Activated CD8-positive, alpha-beta memory T cell treated with anti-CD3 and anti-CD28 coated beads for 1 hour (primary cell): ENCODE measurements at places on chromosomes 6 and 20.

- DNase-seq = no peak
Measured at GRCh38 chr6:148443798-148444560, 101.3 kb downstream of the SASH1 start.

- DNase-seq = no peak
Measured at GRCh38 chr20:62637110-62637509, 5.2 kb upstream of the SLCO4A1 start.

GRCh38 chr20:56352345-56353055 is 6.3 kb upstream of the FAM210B start:
- DNase-seq = no peak

DNA sequence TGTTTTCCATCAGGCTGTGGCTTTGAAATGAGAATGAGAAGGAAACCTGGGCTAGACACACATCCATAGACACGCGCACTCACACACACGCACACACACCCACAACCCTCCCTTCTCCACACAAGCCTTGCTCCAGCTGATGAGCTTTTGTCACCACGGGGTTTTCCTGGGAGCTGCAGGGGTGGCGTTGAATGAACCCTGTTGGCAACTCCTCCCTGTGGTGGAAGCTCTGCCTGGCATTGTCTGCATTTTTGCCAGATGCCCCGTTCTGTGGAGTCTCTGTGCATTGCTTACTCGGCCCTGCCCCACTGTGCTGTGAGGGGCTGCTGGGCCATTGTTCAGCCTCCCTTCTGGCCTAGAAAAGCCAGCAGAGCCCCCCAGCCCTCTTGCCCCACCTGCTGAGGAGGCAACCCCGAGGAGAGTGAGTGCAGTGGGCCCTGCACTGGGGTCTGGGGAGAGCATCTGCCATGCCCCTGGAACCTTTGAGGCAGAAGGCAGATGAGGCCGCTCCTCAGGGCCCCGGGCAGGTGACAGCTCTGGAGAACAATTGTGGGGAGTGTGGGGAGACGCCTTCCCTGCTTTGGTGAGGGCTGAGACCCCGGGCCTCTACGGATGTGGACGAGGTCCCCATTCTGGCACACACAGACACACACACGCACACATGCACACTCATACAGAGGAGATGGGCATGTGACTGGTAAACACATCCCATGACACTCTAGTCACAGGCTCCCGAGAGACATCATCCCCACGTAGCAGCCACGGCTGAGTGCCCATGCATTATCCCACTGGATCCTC is 9.9 kb downstream of the ADIG start:
- DNase-seq = no peak

DNA sequence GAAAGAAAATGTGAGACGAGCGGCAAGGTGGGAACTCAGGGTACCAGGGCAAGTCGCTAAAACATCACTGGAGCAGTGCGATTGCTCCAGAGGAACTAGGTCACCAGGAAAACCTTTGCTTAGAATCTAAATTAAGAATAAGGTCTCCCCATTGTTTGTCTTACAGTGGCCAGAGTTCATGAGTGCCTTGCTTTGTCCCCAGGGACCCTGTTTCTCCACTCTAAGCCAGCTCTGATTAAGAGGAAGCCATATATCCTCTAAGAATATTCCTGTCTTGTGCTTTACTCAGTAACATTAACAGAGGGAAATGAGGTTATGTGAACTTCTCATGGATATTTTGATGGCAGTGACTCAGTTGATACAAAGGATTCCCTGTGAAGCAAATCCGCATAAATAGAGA is 305.8 kb downstream of the CD83 start:
- no peak for DNase-seq

- DNase-seq = no peak
Measured at GRCh38 chr6:140366991-140367390, 992.5 kb upstream of the CITED2 start.

GRCh38 chr20:17533396-17533795 is 2.2 kb upstream of the BFSP1 start:
- DNase-seq = no peak

DNA sequence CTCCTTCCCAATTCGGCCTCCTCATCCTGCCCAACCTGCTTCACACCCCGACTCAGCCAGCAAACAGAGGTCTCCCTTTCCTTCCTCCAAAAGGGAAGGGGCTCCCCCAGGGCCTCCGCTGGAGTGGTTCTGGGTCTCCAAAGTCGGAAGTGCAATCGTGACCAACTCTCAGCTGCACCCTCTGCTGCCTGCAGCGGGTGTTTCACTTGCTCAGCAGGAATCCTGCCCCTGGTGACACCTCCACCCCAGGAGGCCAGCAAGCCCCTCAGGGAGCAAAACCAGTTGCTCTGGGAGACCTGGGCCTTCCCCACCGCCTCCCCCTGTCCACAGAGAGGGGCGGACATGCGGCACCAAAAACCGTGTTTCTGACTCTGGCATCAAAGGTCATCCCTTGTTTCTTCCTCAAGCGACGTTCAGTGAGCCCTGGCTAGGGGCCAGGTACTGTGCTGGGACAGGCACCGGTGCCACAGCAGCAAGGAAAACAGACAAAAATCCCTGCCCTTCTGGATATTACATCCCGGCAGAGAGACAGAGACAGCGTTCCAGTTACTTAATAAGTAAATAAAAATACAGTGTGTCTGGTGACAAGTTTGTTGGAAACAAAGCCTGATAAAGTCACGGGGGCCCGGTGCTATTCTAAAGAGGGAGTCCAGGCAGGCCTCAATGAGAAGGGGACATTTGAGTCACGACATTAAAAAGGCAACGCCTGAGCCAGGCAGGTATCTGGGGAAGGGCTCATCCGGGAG is 219.0 kb downstream of the BMP7 start:
- no peak for DNase-seq

DNA sequence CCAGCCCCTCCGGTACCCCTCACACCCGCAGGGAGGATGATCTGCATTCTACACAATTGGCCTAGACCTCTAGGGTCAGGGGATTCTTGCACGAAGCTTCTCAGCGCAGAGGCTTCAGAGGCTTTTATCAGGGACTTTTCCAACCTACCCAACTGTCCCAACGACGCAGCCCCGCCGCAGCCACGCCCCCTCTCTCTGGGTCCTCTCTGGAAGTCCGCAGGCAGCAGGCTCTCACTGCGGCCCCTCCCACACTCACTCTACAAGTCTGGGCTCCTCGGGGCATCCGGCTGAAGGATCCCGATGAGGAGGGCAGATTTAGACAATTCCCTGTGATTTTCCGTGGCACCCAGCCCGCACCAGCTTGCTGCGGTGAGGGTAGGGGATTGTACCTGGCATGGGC is 227.7 kb upstream of the RNF24 start:
- no peak for DNase-seq

DNA sequence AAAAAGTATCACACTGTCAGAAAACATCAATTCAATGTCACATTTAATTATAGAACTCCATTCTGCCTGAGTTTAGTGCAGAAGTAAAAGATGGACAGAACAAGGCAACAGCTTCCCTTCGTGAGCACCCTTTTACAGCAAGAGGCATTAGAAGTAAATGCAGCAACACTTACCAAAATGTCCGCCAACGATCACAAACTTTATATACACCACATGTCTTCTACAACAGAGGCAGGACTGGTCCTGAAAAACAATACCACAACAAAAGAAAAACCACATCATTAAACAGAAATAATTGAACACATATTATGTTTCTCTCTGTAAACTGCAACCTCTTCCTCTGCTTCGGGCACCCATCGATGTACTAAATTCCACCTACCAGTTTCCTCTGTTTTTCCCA is 92.9 kb downstream of the FYN start:
- DNase-seq = no peak

DNA sequence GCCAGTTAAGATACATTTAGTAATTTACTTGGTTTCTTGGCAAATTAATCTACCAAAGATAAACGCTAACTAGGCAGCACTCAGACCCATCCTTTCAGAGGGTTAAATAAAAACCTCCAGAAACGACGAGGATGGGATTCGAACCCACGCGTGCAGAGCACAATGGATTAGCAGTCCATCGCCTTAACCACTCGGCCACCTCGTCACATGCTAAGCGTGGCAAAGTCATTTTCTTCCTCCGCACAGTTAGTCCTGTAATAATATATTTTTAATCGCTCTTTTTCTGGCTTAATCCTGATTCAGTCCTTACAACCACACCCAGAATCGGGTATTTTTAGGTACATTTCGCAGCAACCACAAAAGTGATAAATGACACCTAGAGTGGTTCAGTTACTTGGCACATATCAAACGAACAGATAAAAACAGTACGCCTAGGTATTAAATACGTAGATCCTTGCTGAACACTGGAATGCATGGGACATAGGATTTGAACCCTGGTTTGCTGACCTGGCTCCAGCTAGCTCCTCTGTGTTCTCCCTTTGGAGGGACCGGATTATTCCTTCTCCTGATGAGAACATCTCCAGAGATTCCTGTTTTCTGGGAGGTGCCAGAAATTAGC is 71.6 kb downstream of the GPX5 start:
- no peak for DNase-seq

GRCh38 chr6:101443315-101443714 is 49.8 kb downstream of the GRIK2 start:
- no peak for DNase-seq

DNA sequence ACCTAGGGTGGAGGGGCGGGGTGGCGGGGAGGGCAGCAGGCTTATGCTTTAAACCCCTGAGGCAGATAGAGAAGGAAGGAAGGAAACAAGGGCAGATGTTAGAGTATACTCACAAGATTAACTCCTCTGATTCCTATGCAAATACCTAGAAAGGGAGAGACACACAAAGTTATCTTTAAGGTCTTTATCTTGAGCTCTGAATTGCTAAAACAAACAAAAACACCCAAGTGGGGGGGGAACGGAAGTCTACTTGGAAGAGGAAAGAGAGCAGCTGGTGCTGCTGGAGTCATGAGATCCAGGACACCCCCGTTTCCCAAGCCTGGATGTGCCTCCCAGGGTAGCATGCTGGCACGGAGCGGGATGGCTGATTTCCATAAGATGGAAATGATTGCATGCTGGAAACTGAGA is 43.4 kb downstream of the PLAGL1 start:
- no peak for DNase-seq

DNA sequence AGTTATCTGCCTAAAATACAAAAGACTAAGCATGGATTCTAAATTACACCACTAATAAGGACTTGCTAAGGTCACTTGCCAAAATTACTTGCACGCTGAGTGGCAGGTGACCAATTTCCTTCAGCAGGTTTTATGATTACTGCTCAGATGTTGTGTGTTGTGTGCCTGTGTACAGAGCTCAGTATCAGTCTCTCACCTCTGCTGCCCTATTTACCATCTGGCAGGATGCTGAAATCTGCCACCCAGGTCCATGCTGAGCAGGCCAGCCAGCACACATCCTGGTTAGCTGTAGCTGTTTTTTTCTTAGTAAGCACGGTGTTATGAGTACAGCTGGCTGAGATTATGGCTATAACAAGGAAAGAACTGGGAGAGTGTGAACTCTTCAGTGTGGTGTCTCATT is 34.0 kb downstream of the ELOVL4 start:
- DNase-seq = no peak

DNA sequence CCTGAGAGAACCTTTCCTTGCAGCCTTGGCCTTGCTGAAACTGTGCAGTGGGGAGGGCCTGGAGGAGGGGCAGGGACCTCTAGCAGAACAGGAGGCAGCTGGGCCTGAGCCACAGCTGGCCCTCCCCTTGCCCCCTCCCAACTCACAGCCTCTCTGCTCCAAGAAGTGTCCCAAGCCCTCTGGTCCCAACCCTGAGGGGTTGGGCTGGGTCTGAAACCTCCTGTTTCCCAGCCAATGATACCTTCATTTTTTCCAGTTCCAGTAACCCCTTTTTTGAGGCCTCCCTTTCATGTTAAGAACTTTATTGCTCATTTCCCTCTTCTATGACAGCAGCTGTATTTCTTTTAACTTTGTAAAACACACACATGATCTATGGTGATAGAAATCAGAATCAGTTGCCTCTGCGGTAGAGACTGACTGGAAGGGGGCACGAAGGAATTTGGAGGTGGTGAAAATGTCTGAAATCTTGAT is 17.9 kb upstream of the ARMC12 start:
- DNase-seq = no peak

DNA sequence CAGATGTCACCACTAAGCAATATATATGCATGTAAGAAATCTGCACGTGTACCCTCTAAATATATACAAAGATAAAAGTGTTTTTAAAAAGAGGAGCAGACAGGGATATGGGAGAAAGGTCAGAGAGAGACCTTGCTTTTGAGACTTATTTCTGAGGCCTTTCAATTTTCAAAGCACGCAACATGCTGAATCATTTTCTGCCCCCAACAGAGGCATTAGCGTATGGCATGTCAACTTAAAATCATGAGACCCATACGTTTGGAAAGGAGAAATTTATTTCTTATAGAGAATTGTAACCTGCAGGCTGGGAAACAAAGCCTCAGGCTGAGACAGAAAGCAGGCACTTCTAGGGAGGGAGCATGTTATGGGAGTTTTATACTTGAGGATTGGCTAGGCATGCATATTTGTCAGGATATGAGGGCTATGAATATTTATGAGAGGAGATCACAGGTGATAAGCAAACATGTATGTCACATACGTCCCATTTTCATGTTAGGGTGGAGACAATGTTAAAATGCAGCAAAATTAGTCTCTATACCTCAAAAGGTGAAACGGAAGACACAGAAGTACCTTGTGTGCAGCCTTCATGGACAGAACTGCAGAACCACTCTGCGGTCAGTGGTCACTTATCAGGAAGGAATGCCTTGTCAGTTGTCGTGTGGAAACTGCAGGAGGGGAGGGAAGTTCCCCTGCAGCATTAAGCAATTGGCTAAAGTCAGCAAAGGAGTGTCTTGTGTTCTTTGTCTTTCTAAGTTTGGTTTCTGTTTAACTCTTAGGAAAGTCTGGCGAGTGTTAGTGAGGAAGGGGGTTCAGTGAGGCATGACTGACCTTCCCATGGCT is 6.3 kb upstream of the GABRR2 start:
- DNase-seq = no peak

DNA sequence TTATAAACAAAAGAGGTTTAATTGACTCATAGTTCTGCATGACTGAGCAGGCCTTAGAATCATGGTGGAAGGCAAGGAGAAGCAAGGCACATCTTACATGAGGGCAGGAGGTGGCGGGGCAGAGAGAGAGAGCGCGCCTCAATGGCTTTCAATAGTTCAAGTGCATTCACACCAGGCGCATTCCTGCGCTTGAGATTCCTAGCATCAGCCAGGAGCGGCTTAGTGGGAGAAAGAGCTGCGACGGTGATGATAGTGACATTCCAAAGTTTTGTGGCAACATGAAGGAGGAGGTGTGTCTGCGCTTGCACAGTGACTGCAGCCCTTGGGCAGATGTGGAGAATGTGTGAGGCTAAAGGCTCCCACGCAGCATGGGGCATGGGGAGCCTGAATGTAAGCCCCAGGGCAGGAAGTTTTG is 25.0 kb upstream of the EMILIN3 start:
- DNase-seq = no peak

GRCh38 chr6:67689329-67689728 is 945.8 kb upstream of the ADGRB3 start:
- DNase-seq = no peak

GRCh38 chr20:14030991-14031390 is 35.7 kb downstream of the MACROD2 start:
- no peak for DNase-seq

DNA sequence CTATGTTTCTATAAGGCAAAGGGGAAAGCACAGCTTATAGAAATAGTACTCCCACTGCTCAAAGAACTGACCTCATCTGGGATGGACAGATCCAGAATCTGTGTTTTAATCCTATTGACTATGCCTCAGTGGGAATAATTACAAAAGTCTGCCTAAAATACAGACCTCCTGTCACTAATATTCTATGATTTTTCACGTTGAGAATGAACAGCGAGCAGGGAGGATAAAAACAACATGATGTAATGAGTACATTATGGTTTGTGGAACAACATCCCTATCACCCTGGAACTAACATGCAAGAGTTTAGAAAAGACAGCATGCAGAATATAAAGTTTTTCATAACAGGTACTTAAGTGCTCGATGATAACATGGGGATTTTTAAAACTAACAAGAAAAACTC is 53.9 kb downstream of the EPHA7 start:
- DNase-seq = no peak

- no peak for DNase-seq
Measured at GRCh38 chr6:9634776-9635175, 780.1 kb downstream of the TFAP2A start.
